HS-27A (cell line): ENCODE measurements at places on chromosomes 3 and 15.

DNA sequence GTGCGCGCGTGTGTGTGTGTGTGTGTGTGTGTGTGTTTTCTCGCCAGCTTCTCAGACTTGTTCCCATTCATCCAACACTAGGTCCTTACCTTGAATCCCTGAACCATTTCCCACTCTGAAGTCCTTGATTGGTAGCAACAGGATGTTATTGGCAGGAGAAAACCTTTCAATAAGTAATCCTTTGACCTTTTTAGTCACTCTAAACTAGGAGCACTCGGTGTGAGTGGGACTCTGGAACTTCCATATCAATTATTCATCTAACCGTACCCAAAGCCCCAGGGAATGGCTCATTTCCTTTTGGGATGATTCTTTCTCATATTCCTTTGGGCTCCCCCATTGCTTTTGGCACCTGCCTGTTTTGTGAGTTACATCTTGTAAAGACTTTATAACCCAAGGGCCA lies 140.2 kb upstream of the SPRED1 start:
- no peak for DNase-seq

DNA sequence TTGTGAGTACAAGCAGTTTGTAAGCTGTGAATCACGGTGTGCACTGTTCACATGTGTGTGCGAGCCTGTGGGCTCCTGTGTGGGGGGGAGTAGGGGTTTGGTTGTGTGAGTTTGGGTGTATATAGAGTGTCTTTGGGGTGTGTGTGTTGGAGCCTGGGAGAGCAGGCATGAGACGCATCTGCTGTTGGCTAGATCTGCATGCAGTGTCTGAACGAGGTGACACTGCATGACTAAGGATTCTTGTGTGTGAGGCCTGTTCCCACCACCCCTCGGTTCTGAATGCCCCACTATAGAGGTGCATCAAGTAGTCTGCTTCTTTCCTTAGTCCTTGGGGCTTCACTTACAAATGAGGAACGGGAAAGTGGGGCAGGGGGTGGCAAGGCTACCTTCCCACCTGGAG lies 68.4 kb downstream of the MAGEF1 start:
- no peak for DNase-seq

DNA sequence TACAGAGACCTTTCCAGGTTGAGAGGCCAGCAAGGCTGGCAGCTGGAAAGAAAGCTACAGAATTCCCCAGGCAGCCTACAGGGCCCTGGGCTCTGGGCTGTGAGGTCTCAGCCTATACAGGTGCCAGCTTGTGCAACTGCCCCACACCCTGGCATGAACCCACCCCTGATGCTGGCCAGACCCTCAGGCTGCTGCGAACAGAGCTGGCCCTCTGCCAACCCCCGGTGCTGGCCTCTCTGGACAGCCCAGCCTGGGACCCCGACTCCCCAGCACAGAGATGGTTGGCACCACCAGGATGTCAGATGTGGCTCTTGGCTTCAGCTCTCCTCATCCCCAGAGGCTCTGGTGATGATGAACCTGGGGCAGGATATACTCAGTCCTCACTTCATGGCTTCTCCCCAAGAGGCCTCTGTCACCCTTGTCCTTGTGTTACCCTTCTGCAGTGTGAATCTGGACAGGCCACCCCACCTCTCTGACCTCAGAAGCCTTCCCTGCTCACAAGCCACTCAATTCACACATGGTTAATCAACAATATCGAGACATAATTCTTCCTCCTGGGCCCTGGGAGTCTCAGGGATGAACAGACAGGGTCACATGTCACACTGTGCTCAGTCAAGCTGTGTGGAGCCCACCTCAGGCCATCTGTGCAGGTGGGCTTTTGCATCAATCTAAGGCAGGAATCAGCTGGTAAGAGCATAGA lies 11.0 kb upstream of the BFSP2 start:
- no peak for DNase-seq

- DNase-seq: no peak
Measured at GRCh38 chr3:32552013-32552412, 18.6 kb downstream of the DYNC1LI1 start.

DNA sequence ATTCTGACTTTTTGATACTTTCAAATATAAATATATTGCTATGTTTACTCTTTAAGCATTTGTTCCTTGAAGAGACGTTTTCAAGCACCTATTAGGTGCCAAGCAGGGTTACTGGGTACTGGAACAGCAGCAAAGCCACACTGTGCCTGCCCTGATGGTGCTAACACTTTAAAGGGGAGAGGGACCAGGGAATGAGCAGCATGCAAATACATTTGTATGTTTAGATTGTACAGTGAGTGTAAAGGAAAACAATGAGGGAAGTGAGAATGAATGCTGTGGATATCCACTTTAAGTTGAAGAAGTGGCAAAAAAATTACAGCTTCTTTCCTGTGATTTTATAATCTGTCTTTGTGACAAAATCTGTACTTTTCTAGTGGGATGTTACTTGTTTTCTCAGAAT lies 400.2 kb upstream of the ATP11B start:
- DNase-seq: no peak

- DNase-seq: no peak
Measured at GRCh38 chr3:139117136-139117675, 72.5 kb upstream of the PRR23C start.
